NCI-H1105 (cell line): ENCODE measurements at places on chromosomes 13 and 19.

GRCh38 chr19:45607071-45608029 is 5.3 kb upstream of the GPR4 start:
- DNase-seq = peak; percentile 48

DNA sequence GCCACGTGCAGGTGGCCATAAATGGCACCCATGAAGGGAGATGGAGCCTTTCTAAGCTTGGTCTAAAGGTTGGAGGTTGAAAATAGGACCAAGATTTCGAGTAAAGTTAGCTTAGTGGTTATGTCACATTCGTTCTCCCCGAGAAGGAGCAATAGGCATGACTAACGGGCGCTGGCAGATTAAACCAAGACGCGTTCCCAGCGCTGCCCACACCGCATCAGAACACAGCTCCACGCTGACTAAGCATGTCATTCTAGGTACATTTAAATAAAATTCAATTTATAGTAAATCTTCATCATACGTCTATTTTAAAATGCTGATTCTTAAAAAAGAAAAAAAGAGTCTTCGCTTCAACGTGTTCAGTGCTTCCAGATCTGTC is 95.0 kb upstream of the IRS2 start:
- no peak for DNase-seq

- no peak for DNase-seq
These were observed 2676.6 kb downstream of the PCDH9 start for GRCh38 chr13:64553411-64554129.

DNA sequence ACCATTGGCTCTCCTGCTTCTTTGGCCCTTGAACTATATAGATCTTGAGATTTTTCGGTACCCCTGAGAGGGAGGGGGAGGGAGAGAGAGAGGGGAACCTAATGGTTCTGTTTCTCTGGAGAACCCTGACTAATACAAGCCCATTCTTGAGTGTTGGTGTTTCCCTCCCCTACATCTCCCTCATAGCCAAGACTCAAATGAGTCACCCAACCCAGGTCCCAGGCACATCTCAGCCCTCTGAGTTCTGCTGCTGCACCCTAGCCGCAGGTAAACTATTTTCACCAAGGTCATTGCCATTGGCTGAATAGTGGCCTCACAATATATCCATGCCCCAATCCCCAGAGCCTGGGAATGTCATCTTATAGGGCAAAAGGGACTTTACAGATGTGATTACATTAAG is 225.8 kb upstream of the MAB21L1 start:
- DNase-seq = no peak

GRCh38 chr19:35484252-35485036 is 5.8 kb downstream of the KRTDAP start:
- no peak for DNase-seq

DNA sequence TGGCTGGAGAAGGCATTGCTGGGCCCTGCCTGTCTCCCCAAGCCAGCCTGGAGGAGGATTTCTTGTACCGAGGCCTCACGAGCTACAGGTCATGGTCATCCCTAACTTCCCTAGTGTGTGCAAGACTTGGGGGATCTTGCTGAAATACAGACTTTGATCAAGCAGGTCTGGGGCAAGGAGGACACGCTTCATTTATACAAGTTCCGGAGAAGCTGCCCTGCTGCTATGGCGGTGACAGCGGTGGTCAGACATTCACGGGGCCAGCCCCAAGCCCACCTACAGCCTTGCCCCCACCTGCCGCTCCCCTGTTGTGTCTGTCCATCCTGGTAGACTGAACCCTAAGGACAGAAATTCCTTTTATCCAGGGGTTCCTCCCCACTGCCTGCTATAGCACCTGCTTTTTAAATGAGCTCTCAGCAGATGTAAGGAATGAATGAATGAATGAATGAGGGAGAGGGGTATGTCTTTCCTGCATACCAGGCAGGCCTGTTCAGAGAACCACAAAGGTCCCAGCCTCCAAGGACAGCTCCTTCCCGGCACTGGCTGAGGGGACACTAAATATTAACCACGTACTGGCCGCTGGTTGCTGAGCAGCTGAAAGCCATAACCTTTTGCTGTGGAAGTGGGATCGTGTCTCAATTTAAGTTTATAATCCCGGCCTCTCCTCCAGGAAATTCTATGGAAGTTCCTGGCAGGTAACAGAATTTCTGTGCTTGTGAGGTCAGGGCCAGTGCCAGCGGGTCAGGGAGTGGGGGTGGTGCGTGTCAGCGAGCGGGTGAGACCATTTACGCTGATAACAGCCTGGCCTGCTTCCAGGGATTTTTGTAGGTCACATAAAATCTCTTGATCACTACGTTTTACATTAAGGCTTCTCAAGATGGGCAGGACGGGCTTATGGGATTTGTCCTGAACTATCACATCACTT is 27.1 kb downstream of the TSSK6 start:
- DNase-seq = no peak

DNA sequence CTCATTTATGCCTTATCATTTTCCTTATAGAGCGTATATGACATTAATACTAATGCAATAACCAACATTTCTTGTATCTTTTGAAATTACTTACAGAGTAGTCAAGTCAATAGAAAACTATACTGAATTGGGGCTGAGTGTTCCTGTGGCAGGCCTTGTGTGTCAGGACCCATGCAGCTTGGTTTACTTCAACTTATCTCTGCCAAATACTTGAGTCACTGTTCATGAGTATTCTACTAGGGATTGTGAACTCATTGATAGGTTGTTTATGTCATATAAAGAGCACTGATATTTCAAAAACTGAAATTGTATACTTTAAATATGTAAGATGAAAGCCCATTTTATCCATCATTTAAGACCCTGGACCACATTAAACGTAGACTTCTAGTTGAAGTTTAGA is 688.6 kb upstream of the SLITRK1 start:
- no peak for DNase-seq

GRCh38 chr13:59266478-59267063 is 897.2 kb downstream of the DIAPH3 start:
- no peak for DNase-seq

DNA sequence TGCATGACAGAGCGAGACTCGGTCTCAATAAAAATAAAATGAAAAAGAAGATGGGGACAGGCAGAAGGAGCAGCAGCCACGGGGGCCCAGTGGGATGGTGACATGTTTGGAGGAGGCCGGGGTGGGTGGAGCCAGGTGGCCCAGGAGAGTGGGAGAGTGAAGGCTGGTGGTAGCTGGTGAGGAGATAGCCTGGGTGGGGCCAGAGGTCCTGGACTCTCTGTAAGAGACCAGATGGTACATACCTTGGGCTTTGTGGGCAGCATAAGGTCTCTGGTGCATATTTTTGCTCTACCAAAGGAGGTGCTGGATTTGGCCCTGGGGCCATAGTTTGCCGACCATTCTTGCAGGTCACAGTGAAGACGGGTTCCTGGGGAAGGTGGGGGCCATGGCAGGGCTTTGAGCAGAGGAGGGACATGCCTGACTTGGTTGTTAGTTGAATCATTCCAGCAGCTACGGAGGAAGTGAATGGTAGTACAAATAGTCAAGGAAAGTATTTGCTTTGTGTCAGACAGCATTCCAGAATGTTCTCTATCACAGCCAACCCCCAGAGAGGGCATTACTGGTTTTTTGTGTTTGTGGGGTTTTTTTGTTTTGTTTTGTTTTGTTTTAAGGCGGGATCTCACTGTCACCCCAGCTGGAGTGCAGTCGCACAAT is 69.1 kb downstream of the ARHGEF18 start:
- no peak for DNase-seq

DNA sequence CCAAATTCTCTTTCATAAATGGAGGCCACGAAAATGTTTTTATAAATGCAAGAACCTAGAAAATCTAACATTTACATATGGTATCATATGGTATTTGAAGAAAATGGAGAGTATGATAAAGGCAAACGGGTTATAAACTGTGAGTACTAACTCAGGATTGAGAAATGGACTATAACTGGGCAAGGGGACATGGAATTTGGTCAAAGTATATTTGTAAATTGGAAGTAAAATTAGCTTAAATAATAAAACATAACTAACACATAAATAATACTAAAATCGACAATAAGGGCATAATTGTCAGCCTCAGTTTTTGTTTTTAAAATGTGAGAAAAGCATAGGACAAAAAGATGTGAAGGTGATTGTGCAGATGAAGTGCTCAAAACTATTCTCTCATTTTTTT is 1516.3 kb upstream of the MIR17HG start:
- no peak for DNase-seq

GRCh38 chr13:26563713-26564112 is 6.2 kb downstream of the WASF3 start:
- no peak for DNase-seq

DNA sequence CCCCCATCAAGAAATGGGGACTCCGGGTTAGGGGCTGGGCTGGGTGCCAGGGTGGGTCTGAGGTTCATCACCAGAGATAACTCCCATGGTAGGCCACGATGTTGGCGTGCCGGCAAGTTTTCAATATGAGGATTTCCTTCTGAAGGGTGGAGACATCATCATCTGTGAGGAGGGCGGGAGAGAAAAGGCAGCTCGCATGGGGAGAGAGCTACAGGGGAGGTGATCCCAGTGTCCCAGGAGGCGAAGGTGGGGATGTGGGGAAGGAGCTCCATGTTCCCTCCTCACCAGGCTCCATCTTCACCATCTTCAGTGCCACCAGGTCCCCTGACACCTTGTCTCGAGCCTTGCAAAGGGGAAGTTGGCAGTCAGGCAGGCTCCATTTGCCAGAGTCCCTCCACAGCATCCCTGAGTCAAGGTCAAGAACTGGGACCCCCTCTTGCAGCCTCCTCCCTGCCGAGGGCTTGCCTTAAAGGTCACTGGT is 430 bp downstream of the MAP4K1 start:
- DNase-seq = no peak

- DNase-seq = no peak
These were observed 12.6 kb downstream of the CCL25 start for GRCh38 chr19:8064911-8065874.

DNA sequence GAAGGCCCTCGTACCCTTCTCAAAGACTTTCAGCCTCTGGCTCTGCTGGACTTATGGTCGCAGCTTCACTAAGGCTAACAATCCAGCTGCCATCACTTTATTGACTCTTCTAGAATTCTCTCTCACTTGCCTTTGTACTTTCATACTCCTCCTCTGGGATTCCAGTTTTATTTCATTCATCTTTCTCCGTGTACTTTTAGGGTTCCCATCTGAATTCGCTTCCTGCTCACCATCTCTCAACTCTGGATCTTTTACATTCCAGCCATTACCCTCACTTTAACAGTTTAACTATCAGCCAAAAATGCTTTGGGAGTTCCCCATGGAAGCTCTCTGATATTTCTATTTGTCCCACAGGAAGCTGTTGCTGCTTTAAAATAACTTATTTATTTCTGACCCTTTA is 149.3 kb upstream of the KL start:
- no peak for DNase-seq

GRCh38 chr19:42521346-42522030 is 6.8 kb downstream of the CEACAM1 start:
- DNase-seq = no peak

- DNase-seq = no peak
These were observed 53.6 kb upstream of the FRY start for GRCh38 chr13:31978021-31978420.
